ENCODE measurements at places on chromosomes 1 and 21.
A peak's percentile ranks its signal among the peaks of the same experiment; 100 is the strongest.

- no peak for DNase-seq
Measured at GRCh38 chr1:66542811-66543767, 9.1 kb downstream of the SGIP1 start.

DNA sequence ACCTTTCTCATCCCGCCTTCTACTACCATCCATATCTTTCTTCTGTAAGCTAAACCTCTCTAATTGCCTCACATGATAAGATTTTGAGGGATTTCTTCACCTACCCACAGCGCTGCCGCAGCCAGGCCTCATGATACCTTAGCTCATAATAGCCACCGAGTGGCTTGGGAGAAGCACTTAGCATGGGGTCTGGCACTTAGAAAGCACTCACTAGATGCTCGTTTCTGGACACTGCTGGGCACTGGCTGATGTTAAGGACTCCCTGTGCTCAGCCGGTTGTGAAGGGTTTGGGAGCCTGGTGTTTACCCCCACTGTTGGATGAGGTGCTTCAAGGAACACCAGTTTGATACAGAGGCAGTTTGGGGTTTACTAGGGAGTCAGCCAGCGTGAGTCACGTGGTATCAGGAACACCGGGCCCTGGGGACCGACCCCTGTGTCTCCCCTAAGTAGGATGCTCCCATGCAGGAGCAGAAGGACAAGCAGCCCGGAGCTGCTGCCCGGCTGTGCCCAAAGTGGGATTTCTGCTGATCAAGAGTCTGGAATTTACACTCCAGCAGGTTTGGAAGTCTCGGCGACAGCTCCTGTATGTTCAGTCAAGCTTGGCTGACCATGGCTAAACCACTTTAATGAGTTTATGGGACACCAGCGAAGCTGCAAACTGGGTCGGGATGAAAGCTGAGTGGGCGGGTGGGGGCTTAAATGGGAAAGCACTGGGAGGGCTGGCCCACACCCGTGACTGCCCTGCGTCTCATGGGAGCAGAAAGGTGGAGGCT, 63.3 kb downstream of the GALNT2 start:
- DNase-seq: no peak

DNA sequence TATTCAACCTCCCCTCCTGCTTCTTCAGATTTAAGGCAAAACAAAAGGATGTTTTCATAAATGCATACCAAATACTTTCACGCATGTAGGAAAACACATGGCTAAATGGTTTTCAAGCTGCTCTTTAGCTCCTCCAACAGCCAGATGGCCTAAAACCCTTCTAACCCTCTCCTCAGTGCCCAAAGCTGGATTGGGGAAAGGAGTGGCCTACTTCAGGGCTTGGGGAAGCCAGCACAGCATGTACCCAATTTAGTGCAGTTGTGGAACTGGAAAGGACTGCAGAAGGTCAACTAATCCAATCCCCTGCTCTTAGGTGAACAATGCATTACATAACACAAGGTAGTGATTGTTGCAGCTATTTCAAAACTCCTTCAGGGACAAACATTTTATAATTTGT, 9.3 kb downstream of the F5 start:
- DNase-seq: no peak

GRCh38 chr21:28734522-28735175, 258.0 kb downstream of the LTN1 start:
- no peak for DNase-seq

GRCh38 chr1:44646261-44647110, 27.8 kb downstream of the TMEM53 start:
- DNase-seq: no peak

GRCh38 chr21:17818186-17819113, 706 bp downstream of the C21orf91 start:
- DNase-seq: no peak

- DNase-seq: no peak
Measured at GRCh38 chr1:108600504-108600903, 40.6 kb downstream of the EEIG2 start.

- no peak for DNase-seq
Measured at GRCh38 chr1:981955-982558, at the start of gene PERM1. Gene PERM1, minus strand, starts transcription at chr1:982093. Its CDS starts 1,064 bp downstream, at chr1:981029.

DNA sequence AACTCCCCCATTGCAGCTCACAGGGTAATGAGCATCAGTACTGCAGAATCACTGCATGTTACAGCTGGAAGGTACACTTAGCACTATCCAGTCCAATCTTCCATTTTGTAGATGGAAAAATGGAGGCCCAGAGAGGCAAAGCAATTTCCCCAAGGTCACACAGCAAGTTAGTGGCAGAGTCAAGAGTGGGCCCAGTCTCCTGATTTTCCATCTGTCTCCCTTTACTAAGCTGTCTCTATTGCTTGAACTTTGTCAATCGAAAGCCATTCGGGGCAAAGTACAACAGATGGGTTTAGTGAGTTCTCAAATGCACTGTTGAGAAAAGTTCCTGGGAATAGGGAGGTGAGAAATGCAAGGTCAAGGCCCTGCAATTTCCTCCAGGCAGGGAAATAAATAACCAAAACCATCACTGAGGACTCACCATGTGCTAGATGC, 50.4 kb upstream of the IFFO2 start:
- DNase-seq: no peak

GRCh38 chr1:240719953-240720700, 108.2 kb upstream of the GREM2 start:
- DNase-seq: no peak

- no peak for DNase-seq
Measured at GRCh38 chr1:6488602-6489382, 2.7 kb downstream of the PLEKHG5 start.

DNA sequence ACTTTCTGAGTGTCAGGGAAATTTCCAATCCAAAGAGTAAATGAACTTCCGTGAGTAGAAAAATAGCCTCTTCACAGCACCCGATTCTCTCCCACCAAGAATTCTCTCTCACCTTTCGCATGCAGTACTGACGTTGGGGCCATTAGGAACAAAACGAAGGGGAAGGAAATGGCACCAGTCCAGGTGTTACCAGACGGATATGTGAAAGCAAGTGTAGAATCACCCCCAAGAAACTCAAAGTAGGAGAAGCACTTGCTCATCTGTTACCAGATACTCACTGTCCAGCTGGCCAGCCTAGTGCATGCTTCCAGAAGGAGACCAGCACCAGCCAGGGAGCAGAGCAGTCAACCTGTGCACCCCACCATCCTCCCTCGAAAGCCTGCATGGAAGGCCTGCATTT, 55.1 kb downstream of the ITPKB start:
- DNase-seq: no peak

DNA sequence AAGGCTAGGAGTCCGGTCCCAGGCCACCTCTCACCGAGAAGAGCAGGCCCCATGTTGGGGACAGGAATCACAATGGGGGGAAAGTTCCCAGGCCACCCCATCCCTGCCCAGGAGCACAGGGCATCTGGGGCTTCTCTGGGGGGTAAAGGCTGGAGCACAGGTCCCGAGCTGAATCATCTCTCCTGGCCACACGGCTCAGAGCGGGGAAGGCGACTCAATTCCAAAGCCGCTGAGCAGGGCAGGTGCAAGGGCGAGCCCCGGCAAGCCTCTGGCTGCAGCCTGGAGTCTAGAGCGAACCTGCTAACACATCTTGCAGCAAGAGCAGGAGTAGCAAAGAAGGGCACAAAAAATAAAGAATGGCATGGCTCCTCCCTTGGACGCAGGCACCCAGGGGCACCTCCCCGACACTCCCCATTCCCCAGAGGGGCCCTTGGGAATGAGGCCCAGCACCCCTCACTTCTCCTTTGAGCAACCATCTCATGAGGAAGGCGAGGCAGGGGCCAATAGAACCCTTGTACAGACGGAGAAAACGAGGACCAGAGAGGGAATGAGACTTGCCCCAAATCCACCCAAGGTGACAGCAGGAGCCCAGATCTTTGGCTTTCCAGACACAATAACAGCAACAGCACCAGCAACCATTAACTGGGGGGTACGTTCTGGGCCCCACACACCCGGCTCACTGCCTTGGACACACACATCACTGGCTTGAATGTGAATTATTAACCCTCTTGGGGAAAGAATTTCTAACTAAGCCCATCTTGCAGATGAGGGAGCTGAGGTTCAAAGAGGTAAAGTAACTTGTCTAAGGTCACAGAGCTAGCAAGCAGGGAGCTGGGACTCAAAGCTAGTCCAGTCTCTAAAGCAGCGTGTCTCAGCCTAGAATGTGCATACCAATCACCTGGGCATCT, 20.7 kb upstream of the ALDH4A1 start:
- DNase-seq: no peak

- peak; percentile 52 for DNase-seq
Measured at GRCh38 chr1:161227196-161227871, 1.5 kb downstream of the TOMM40L start.

GRCh38 chr1:209375097-209375496, 208.4 kb upstream of the CAMK1G start:
- DNase-seq: no peak

- no peak for DNase-seq
Measured at GRCh38 chr21:36816561-36817130, 117.7 kb downstream of the SIM2 start.

- DNase-seq: no peak
Measured at GRCh38 chr1:235073331-235073967, 55.2 kb downstream of the TOMM20 start.

DNA sequence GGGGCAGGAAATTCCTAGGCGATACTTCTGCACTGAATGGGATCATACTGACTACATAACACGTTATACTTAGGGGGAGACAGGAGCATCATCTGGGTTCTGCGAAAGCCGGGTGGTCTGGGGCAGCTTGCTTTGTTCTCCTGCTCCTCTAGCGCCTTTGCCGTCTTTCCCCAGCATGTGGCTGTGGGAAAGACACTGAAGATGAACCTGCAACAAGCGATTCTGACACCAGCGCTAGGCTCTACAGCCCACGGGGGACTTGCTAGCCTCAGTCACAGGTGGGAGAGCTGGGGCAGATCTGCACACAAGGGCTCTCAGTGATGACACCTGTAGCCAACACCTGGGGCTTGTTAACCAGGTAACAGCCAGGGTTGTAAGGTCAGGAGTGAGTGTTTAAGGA, 51.8 kb downstream of the CD46 start:
- DNase-seq: no peak

DNA sequence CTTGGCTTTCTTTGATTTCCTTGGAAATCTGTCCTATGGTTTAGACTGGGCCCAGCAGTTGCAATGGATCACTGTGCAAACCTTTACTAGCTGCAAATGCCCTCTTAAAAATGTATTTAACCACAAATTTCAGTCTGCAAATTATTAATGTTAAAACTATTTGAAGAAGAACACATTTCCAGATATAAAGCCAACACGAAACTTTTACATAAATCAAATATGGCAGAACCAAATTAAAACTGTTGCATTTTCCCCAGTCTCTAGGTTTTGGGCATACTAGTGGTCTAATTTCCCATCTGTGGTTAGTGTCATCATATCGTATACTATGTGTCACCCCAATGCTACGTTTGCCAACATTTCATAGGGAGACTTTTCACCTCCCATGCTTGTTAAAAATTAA, 52.3 kb downstream of the HMCN1 start:
- DNase-seq: no peak

DNA sequence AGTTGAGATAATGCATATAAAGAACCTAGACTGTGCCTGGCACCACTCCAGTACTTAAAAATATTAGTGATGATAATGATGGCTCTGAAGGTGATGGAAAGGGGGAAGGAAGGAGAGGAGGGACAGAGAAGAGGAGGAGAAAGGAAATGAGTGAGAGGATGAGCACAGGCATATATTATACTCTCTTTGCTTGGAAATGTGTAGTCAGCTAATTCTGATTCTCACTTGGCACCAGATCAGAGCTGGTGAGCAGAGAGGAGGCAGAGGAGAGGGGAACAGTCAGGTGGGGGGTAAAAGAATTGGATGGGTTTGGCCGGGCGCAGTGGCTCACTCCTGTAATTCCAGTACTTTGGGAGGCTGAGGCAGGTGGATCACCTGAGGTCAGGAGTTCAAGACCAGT, 24.3 kb upstream of the MYOC start:
- no peak for DNase-seq

GRCh38 chr1:224182057-224182865, 779 bp upstream of the DEGS1 start:
- DNase-seq: no peak

DNA sequence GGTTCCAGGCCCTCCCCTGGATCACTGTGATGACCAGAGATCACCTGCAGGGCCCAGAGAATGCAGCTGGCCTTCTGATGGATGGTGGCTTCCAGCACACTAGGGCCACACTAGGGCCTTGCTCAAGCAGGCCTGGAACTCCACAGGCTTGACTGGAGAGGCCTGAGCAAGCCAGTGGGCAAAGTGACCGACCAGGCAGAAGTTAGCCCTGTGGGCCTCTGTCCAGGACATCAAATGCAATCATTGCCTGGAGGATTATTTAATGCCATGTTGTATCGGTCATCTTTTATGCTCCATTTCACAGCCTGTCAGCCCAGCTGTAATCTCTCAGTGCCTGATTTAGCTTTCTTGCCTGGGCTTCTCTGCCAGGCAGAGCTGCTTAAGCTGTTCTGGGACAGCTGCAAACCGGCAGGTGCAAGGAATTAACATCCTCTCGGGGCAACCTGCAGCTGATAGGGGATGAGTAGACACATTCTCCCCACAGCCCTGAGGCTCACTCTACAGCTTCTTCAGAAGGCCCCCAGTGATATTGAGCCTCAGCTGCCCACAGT, 17.7 kb downstream of the NENF start:
- DNase-seq: peak; percentile 44

- DNase-seq: no peak
Measured at GRCh38 chr1:64584479-64584878, 114.5 kb downstream of the CACHD1 start.

DNA sequence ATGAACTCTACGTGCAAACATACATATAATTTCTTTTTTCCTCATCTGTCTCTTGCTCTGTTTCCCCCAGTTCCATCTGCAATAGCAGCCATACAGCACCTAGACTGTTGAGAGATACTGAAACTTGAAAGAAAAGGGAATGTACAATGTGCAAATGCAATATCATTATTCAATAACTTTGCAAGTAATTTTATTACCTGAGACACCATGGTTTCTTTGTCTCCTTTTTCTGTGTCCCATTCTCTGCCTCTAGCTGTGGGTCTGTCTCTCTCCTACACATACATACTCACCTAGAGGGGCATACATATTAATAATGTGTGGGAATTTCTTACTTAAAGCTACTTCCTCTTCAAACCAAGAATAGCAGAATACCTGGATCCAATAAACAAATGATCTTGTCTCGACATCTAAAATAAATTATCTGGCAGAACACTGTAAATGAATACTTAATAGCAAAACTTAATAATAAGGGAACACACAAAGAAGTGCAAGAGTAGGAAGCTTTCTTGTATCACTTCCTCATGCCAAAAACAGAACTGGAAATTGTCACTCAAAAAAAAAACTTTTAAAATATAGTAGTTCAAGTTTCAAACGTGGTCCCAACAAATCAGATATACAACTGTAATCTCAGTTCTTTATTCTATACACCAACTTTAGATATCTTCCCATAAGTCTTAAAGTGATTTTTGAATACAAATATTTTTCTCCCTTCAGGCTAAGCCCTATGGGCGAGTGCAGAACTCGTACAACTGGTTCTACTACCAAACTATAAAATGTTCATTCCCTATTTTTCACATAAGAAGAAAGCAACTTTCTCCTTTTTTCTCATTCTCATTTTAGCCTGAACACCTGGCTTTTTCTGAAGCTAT, 194.6 kb downstream of the NRIP1 start:
- no peak for DNase-seq
